Ecto neural progenitor cell (in vitro differentiated cells): ENCODE measurements at places on chromosomes 12 and 14.
A peak's percentile ranks its signal among the peaks of the same experiment; 100 is the strongest.

GRCh38 chr12:2190896-2191533, 138.2 kb downstream of the CACNA1C start:
- no peak for DNase-seq

- DNase-seq = no peak
Observed at GRCh38 chr14:74464785-74465184, 28.3 kb downstream of the NPC2 start.

DNA sequence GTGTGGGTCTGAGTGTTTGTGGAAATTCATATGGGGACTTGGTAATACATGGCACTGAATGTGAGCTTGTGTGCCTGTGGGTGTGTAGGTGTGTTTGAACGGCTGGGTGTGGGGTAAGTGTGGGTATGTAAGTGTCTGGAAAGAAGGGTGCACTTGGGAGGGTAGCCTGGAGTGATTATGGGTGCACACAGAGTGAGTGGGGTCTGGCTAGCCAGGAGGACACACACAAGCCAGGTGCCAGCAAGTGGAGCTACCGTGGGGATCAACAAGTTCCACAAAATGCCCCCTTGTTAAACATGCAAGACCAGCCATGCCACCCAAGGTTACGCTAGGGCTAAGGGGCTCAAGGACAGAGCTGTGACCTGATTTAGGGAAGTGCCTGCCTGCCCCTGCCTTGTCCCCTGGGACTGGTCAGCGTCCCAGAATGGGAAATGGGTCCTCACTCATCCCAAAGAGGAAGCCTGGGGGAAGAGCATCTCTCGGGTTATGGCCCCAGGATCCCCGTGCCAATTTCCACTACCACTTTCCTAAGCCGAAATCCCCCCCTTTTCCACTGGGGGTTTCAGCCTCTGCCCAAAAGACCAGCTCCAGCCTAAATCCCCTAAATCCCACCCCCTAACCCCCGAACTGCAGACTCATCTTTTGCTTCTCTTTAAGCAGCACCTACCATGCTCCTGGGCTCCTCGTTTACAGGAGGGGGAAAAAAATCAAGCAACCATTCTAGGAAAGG, 118.6 kb downstream of the DICER1 start:
- peak; percentile 25 for DNase-seq

DNA sequence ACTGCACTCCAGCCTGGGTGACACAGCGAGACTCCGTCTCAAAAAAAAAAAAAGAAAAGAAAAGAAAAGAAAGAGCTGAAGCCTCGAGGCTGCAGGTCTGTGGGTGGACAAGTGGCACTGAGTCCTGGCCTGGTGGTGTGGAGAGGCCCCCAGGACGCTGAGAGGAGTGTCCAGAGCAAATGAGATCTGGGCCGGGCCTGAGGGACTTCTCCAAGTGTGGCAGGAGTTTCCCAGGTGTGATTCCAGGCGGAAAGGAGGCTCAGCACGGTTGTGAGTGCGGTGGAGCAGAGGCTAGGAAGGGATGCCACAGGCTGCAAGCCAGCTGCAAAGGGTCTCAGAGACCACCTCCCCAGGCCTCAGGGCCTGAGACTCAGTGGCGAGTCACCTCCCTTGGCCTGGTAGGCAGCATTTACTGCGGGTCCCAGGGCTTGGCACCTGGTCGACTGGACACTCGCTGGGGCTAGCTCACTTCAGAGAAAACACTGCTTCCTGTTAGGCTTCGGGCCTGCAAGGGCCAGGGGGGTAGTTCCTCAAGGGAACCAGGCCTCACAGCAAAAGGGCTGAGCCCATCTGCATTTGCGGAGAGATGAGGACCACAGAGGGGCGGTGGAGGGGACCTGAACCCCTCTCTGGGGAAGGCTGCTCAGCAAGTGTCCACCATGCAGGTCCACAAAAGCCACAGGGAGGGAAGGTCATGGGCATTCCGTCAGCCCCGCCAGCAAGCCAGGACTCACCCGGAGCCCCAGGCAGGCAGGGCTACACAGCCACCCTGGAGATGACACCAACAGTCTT, 11.7 kb downstream of the TTC7B start:
- DNase-seq = no peak

GRCh38 chr12:48000878-48001504, 3.3 kb downstream of the COL2A1 start:
- peak; percentile 75 for DNase-seq

- no peak for DNase-seq
Observed at GRCh38 chr14:94397289-94398181, 9.1 kb upstream of the SERPINA1 start.

DNA sequence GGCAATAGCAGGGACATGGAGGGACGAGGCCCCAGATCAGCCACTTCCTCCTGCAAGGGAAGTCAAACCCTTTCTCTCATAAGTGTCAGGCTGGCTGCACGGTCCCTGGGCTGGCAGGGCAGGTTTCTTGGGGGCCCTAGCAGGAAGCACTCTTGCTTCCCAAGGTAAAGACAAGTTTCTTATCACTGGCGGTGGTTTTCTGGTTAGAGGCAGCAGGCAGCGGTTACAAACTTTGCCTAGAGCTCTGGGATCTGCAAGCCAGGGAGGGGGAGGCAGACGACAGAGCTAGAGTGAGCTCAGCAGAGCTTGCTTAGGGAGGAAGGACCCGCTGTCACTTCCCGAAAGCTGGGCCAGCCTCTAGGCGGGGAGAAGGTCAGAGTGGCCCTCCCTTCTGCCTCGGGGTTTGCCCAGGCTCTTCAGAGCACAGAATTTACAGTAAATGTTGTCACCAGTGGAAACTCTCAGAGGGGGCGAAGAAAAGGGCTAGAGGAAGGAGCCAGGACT, 20.4 kb downstream of the BATF start:
- DNase-seq = no peak

DNA sequence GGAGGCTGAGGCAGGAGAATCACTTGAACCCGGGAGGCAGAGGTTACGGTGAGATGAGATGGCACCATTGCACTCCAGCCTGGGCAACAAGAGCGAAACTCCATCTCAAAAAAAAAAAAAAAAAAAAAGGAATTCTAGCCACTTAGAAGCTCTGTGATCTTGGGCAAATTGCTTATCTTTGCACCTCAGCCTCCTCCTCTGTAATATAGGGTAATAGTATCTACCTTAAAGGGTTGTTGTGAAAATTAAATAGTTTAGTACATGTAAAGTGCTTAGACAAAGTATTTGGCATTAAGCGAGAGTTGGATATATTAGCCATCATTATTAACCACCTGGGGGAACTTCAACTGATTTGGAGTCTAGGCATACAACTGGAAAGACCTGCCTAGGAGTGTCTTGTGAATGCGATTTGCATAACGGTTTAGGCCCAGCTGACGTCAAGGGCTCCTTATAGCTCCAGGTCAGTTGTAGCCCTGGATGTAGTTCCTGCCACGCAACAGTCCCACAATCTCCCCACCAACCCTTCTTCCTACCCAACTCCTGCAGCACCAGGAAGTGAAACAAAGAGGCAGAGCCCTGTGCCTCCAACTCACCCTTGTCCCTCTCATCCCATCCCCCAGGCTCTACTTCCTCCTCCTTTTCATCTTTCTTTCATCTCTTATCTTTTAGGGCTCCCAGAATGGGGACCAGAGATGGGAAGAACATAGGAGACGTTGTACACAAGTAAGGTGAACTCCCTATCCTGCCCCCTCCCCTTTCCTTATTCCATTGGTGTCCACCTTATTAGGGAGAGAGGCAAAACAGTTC, 2.1 kb upstream of the IL23A start:
- no peak for DNase-seq

DNA sequence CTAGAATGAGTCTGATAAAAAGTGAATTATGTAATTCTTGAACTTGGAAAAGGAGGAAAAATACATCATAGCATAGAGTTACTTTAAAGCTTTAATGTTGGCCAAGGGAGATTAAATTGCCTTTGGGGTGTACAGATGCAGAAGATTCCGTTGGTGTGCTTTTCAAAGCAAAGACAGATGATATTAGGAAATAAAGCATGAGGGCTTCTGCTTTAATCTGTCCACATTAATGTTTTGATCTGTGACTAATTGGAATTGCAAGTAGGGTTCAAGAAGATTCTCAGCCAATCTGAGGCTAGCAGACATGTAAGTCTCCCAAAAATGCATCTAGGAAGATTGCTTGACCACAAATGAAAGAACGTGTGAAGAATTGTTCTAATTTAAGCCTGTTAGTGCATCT, 35.2 kb downstream of the LGR5 start:
- DNase-seq = no peak

DNA sequence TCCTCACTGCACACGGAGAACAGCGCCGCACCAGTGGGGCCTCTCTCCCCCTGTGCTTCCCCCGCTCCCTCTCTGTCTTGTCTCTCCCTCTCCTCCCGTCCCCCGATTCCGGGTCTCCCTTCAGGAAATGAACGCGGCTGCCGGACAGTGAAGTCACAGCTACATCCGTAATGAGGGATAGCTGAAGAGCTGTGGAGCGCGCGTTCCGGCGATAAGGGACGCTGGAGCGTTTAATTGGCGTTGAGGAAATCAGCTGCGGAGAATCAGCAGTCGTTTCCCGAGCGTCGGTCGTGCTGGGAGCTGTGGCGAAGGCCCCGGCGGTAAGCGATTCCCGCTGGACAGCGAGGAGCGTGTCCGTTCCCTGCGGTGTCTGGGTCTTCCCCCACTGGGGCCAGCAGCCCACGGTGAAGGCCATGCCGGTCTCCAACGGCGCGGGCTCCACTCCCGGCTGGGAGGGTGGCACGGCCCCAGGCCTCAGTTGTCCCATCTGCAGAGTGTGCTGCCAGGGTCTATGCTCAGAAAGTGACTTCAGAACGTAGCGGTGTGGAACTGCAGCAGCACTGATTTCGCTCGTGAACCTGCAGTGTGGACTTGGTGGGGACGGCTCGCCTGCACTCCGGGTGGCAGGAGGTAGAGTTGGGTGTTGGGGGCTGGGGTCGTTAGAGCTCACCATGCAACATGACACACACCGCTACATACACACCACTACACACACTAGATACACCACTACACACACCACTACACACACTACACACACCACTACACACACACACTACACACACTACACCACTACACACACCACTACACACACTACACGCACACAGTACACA, 10.9 kb downstream of the NOC4L start:
- no peak for DNase-seq

GRCh38 chr12:26938701-26939062, 412 bp downstream of the FGFR1OP2 start:
- DNase-seq = no peak
